Astrocyte (in vitro differentiated cells and primary cell): ENCODE measurements at places on chromosomes 7 and 10.

DNA sequence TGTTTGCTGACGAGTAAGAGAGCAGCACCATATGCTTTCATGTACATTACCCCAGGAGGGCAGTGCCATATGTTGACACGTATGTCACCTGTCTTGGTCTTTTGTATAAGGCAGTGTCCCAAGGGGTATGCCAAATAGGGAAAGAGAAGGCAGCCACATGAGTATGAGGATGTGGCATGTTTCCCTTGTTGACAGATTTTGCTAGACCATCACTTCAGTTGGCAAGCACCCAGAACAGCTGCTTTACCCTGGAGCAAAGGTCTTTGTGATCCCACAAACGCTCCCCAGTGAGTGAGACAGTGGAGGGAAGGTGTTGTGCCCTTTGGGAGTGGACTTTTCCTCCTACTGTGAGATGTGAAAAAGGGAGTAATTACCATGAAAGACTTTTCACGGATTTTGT lies 350.1 kb downstream of the ETV1 start:
- no peak overlapping the region for H3K27ac ChIP-seq
- H3K4me3 ChIP-seq = no peak overlapping the region
- no peaks in the 10 kb centered on the region for H3K36me3 ChIP-seq
- H3K4me1 ChIP-seq = no peaks in the 10 kb centered on the region
- H3K27me3 ChIP-seq = no peaks in the 10 kb centered on the region

GRCh38 chr10:36899652-36900051 lies 225.7 kb upstream of the ANKRD30A start:
- DNase-seq = no peak
- no peak overlapping the region for H3K4me3 ChIP-seq
- no peaks in the 10 kb centered on the region for H3K4me1 ChIP-seq
- no peak overlapping the region for H3K27ac ChIP-seq
- H3K36me3 ChIP-seq = no peaks in the 10 kb centered on the region
- H3K27me3 ChIP-seq = no peaks in the 10 kb centered on the region

- no peak overlapping the region for H3K27ac ChIP-seq
- no peak overlapping the region for H3K4me3 ChIP-seq
- peaks cover 2% of the 10 kb centered on the region for H3K27me3 ChIP-seq
Measured at GRCh38 chr10:80612261-80612660, 74.6 kb downstream of the SH2D4B start.

GRCh38 chr7:106294334-106294733 lies 9.6 kb upstream of the NAMPT start:
- no peak overlapping the region for H3K4me3 ChIP-seq
- no peaks in the 10 kb centered on the region for H3K4me1 ChIP-seq
- H3K36me3 ChIP-seq = no peaks in the 10 kb centered on the region

DNA sequence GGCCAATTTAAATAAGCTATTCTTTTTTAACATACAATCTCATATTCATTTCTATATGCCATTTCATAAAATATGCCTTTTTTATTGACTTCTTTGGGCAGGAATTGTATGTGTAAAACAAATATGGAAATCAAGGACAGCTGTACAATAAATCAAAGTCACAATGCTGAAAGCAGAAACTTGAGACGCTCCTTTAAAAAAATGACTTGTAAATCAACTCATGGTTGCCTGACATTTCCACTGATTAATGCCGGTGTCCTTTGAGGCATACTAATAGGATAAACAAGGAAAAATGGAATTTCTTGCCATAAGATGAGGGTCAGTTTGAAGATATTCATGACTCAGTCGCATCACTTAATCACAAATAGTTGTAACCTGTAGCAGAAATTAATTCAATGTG lies 247.4 kb upstream of the TEX47 start:
- H3K4me3 ChIP-seq = no peak overlapping the region
- H3K4me1 ChIP-seq = no peaks in the 10 kb centered on the region
- no peak overlapping the region for H3K27ac ChIP-seq
- no peaks in the 10 kb centered on the region for H3K36me3 ChIP-seq

DNA sequence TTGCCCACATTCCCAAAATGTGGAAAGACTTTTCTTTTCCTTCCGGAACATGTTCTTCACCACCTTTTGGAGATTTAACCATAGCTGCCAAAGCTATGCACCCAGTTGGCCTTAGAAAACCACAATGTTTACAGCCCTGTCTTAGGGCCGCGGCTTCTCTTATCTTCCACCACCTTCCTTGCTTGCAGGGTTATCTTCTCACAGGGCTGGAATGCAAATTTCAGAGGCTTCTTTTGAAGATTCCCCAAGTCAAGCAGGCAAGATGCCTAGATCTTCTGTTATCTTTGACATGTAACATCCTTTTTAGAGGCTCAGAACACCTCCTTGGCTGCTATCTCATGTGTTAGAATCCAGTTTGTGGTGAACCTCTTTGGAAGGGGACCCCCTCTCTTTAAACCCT lies 11.1 kb downstream of the KCTD7 start:
- peaks cover 5% of the 10 kb centered on the region for H3K4me1 ChIP-seq
- no peak overlapping the region for H3K4me3 ChIP-seq
- H3K27me3 ChIP-seq = no peaks in the 10 kb centered on the region
- no peak overlapping the region for H3K27ac ChIP-seq
- no peak for DNase-seq

DNA sequence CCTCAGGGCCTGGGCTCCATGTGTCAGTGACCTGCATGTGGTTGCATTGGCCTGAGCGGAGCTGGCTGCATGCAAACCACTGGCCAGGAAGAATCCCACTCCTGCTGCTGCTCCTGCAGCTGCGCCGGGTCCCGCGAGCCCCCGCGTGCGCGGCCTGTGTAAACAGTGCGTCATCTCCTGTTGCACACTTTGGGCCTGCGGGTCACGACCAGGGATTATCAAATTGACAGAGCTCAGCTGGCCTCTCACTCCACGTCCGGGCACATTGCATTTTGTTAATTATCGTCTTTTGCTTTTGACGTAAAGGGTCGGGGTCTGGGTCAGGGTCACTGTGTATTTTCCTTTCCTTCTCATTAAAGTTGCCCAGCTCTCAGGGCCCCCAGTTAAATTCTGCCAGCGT lies 132.6 kb downstream of the RGS10 start:
- no peak overlapping the region for H3K27ac ChIP-seq
- H3K4me1 ChIP-seq = peaks cover 27% of the 10 kb centered on the region
- DNase-seq = no peak
- no peaks in the 10 kb centered on the region for H3K36me3 ChIP-seq
- no peaks in the 10 kb centered on the region for H3K27me3 ChIP-seq

DNA sequence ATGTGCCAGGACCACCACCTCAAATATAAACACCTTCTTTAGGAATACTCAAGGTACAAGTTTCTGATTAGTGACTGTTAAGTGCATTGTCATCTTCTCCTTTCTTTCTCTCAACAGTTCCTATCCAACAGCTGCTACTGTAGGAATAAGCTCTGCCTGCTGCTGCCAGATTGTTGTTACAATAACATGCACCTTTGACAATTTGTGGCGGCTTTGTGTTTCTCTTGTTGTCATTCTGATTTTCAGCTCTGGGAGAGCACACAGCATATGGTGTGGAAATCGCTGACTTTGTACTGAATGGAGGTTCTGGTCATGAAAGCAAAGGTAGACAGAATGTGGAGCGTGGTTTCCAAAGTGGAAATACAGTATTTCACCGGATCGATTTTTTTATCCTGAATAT lies 182.8 kb downstream of the SEC23IP start:
- no peak overlapping the region for H3K27ac ChIP-seq
- no peak overlapping the region for H3K4me3 ChIP-seq
- DNase-seq = no peak
- H3K36me3 ChIP-seq = no peaks in the 10 kb centered on the region

DNA sequence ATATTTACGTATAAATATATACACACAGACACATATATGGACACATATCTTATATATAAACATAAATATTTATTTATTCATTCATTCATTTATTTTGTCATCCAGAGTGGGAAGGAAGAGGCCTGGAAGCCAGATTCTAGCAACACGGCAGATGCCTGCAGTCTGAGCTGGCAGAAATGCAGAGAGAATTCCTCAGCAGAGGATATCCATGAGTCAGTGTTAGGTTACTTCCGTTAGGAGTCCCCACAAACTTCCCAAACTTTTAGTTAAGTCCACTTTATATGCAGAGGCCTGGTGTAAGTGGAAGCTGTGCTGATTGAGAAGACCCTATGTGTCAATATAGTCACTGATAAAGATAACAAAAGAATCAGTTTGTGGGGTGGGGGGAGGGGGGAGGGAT lies 89.6 kb downstream of the PPP1R17 start:
- H3K4me1 ChIP-seq = peaks cover 4% of the 10 kb centered on the region
- DNase-seq = peak; percentile 89
- H3K27ac ChIP-seq = no peak overlapping the region
- H3K36me3 ChIP-seq = no peaks in the 10 kb centered on the region

- H3K27ac ChIP-seq = no peak overlapping the region
- H3K4me1 ChIP-seq = peaks cover 10% of the 10 kb centered on the region
- H3K4me3 ChIP-seq = no peak overlapping the region
- H3K27me3 ChIP-seq = peaks cover 8% of the 10 kb centered on the region
- no peaks in the 10 kb centered on the region for H3K36me3 ChIP-seq
Measured at GRCh38 chr10:43131906-43132305, 6.3 kb upstream of the CSGALNACT2 start.

DNA sequence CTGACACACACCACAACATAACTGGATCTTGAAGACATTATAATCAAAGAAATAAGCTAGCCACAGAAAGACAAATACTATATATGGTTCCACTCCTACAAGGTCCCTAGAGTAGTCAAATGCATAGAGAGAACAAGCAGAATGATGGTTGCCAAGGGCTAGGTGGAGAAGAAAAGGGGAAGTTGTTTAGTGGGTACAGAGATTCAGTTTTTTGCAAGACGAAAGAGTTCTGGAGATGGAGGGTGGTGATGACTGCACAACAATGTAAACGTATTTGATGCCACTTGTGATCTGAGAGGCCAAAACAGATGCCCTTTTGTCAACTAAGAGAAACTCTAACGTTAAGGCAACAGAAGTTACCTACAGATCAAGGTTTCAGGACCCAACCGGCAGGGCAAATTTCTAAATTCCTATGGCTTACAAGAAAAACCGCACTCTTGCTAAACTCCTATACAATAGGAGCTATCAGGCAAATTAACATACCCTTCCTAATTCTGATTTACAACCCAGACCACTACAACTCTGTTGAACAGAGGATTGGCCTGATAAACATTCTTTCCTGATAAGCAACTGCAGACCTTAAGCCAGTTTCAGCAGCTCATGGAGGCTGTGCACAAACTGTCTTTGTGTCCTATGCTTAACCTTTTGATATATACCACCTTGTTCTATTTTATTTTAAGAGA lies 69.0 kb downstream of the FAM107B start:
- DNase-seq = no peak
- H3K27me3 ChIP-seq = no peaks in the 10 kb centered on the region
- no peaks in the 10 kb centered on the region for H3K36me3 ChIP-seq
- no peaks in the 10 kb centered on the region for H3K4me1 ChIP-seq

DNA sequence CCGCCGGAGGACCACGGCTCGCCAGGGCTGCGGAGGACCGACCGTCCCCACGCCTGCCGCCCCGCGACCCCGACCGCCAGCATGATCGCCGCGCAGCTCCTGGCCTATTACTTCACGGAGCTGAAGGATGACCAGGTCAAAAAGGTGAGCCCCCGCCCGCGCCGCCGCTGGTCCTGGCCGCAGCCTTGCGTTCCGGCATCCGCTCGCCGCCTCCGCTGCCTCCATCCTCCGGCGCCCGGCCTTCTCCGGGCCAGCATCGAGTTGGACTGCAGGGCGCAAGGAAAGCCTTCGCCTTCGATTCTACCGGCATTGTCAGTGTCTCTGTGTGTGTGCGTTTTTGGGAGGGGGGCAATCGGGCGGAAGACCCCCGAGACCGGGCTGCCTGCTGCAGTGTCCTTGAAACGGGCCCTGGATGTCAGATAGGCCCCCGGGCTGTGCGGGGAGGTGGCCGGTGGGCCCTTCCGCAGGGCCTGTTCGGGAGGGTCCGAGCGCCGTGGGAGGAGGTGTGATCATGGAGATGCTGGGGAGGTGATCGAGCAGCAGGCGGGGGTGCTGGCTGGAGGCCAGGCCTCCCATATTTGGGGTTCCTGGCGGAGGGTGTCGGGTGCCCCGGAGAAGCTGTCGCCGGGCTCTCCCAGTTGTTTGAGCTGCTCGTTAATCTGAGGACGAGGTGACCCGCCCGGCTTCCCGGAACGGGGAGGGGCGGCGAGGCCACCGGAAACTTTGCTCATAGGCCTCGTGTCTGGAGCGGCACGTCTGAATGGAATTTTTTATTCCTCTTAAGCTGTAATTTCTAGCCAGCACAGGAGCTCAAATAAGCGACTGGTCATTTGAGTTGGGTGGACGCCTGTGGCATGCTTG lies 40.8 kb downstream of the HK1 start:
- H3K27ac ChIP-seq = peak overlapping the region; percentile 83
- no peaks in the 10 kb centered on the region for H3K27me3 ChIP-seq
- H3K4me3 ChIP-seq = peak overlapping the region; percentile 89
- no peaks in the 10 kb centered on the region for H3K36me3 ChIP-seq
- peak; percentile 48 for DNase-seq

- no peaks in the 10 kb centered on the region for H3K4me1 ChIP-seq
Measured at GRCh38 chr10:122435212-122435827, 19.1 kb upstream of the ARMS2 start.
